ENCODE measurements at places on chromosomes 5 and 9.

DNA sequence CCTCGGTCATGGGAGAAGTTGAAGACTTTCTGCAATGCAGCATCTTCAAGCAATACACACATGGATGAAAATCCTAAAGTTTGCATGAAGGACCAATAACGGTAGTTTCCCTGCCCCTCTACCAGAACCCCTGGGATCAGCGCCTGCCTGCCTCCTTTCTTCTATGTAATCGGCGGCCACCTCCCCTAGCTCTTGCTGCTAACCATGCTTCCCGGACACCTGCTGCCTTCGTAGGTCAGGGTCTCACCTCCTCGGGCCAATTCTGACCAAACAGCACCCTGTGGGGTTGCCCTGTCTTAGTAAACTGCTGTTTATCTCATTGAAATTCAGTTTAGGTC lies 388 bp upstream of the MED10 start:
- no peak for DNase-seq

DNA sequence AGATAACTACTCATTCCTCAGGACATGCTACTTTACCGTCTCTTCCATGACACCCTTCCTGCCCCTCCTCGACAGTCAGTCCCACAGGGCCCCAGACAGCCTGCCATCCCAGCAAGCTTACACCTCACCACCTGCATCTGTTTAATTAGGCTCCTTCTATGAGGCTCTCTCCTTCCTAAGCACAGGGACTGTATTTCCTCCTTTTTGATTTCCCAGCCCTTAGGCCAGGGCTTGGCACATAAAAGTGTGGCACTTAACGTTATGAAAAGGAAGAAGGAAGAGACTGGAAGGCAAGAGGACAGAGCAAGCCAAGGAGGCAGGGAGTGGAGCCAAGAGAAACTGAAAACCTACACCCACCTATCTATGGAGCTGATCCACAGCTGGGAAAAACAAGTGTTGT lies 146.8 kb downstream of the SIL1 start:
- no peak for DNase-seq

GRCh38 chr9:71446473-71447411 lies 321.6 kb downstream of the CEMIP2 start:
- peak; percentile 37 for DNase-seq

DNA sequence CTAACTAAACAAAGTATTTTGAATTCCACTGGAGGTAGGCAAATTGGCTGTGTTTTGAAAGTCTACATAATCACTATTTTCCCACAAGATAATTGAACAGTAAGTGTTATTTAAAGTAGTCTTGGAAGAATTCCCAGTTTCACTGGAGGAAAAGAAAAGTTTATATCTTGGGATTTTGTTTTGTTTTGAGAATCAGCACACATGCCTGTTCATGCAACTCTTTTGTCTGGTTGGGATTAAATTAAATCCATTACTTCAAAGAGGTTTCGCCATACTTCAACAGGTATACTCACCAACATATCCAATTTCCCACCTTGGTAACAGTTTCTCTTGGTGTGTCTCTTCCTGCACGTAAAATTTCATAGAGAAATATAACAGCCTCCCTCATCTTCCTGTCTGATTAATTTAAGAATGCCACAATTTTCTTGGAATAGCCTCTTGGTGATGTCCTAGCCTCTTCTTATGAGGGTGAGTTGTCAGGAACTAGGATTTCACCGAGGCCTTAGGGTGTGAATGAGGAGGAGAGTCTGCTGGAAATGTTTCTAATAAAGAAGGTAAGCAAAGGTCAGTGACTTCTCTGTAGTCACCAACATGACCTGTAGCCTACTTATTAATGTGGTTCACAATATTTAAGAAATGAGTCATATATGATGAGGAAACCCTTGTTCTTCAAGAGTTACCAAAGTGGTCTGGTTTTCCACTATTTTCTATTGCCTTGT lies 48.1 kb downstream of the ITGA2 start:
- DNase-seq, result no peak

GRCh38 chr9:97714435-97714834 lies 17.3 kb upstream of the XPA start:
- no peak for DNase-seq

- no peak for DNase-seq
Measured at GRCh38 chr5:55108661-55109060, 6.2 kb downstream of the GZMA start.

DNA sequence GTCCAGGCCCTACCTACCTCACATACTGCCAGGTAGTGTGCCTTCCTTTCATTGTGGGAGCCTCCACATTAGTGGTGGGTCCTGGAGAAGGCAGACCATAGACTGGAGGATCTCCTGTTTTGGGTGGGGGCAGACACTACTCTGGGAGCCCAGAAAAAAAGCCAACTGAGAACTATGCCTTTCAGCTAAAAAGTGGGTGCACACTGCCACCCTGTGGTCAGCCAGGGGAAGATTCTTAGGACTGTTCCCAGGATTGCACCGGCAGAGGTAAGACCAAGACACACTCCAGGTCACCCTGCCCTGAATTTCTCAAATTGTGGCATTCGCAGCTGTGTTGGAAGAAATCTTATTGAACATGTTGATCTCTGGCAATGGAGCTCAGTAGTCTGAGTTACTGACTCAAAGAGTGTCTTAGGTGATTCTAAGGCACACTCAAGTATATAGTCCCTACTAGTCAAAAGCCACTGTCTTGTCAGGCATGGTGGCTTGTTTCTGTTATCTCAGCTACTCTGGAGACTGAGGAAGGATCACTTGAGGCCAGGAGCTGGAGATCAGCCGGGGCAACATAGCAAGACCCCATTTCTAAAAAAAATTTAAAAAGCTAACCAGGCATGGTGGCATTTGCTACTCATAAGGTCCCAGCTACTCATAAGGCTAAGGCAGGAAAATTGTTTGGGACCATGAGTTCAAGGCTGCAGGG lies 3.6 kb downstream of the SIGMAR1 start:
- no peak for DNase-seq

All from GM12891 (cell line).